ENCODE measurements at places on chromosomes 12 and 14.

DNA sequence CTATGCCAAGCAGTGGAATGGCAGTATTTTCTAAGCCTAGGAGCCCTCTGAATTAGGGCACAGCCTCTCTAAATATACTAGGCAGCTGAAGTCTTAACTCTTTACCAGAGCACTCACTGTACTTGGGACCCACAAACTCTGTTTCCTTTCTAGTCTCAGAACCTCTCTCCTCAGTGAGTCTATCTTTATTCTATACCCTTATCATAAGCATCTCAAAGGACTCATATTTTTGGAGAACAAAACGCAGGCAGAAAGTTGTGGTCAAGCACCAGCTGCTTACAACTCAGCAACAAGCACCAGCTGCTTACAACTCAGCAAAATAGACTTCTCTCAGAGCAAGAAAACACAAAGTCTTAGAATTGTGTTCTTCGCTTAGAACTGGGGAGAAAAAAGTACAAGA lies 993 bp downstream of the CCDC196 start:
- ATAC-seq, result no peak

DNA sequence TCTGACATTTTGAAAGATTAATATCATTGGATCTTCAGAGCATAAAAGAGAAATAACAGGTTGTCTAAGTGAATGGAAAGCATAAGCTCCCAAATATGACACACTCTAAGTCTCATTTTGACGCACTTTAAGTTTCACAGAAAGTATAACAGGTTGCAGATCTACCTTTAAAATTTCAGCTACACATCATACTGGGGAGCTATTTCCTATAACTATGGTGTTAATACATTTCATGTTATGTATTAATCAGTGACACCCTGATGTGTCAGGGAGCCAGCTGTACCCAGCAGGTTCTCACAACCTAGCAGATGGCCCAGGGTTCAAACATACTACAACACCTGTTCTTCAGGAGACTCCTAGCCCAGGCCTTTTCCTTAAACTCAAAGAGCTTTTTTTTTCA lies 31.1 kb upstream of the TMX1 start:
- no peak for ATAC-seq

- ATAC-seq, result no peak
These were observed 239.2 kb upstream of the FKBP4 start for GRCh38 chr12:2555487-2556082.

GRCh38 chr12:48302161-48302911 lies 48.4 kb downstream of the ZNF641 start:
- ATAC-seq, result no peak

DNA sequence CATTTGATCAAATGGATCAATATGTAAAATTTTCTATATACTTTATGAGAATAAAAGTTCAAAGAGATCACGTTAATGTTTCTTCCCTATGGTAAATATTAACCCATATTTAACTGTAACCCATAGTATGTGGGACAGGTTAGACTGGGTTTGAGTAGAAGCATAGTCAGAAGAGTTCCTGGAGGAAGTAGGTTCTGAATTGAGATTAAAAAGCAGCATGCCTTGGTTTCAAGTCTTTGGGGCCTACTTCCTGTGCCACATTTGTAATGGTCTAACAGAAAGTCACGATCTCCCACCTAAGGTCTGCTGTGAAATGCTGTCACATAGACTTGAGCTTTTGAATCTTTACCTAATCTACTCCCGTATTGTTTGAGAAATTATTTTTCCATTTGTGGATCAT lies 63.8 kb downstream of the FIGNL2 start:
- no peak for ATAC-seq

GRCh38 chr12:47110011-47110541 lies 30.3 kb upstream of the AMIGO2 start:
- ATAC-seq, result no peak

- ATAC-seq, result no peak
These were observed 67.6 kb upstream of the CFL2 start for GRCh38 chr14:34782031-34782430.

- ATAC-seq, result no peak
These were observed 17.4 kb downstream of the FAM181A start for GRCh38 chr14:93944348-93945069.

- ATAC-seq, result no peak
These were observed 124.5 kb downstream of the PTCSC3 start for GRCh38 chr14:36052063-36052462.

- no peak for ATAC-seq
These were observed 48.3 kb downstream of the SFSWAP start for GRCh38 chr12:131759176-131759575.

DNA sequence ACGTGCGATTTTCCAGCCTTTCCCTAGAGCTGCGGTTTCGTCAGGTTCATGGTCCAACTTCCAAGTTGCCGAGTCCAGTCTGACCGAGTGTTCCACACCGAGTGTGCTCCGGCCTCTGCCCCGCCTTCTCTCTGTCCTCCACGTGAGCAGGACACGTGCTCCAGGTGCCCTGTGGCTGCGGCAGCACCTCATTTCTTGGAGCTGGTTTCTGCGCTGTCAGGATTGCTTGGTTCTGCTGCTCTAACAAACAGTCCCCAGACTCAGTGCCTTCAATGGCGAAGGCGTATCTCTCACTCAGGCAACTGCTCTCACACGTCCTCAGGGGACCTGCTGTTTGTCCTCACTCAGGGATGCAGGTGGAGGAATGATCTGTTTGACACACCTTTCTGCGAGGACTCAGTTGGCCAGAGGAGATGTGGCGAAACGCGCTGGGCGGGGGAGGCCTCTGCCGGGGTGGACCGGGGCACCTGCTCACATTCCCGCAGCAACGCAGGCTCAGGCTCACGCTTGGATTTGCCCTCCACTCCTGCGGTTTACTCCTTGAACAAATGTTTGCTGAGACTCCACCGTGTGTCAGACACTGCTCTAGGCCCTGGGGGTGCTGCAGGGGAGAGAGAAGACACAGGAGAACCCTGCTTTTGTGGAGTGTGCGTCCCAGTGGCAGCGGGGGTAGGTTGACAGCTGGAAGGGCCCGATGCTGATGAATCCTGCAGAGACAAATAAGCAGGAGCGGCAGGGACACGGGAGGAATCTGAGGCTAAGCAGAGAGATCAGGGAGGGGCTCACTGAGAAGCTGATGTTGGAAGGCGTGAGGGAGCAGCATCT lies 63.4 kb upstream of the FBRSL1 start:
- no peak for ATAC-seq

DNA sequence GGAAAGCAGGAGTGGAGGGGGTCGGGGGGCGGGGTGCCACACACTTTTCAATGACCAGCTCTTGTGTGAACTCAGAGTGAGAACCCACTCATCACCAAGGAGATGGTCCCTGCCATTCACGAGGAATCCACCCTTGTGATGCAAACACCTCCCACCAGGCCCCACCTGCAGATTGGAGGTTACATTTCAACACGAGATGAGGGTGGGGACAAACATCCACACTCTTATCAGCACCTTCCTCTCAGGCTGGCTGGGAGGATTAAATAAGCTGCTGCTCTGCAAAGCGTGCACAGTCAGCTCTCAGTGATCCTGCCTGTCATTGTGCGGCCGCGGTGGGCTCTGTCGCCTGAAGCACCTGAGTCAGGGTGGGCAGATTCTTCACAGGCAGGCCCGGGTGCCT lies 39.7 kb downstream of the AACS start:
- ATAC-seq, result no peak

- ATAC-seq, result no peak
These were observed 63.2 kb upstream of the NR2C1 start for GRCh38 chr12:95136598-95136997.

- no peak for ATAC-seq
These were observed 55.7 kb downstream of the METTL25 start for GRCh38 chr12:82414044-82414443.

GRCh38 chr14:31568161-31568560 lies 7.0 kb downstream of the NUBPL start:
- ATAC-seq, result no peak

GRCh38 chr12:3238196-3238595 lies 161.0 kb downstream of the TSPAN9 start:
- ATAC-seq, result no peak

DNA sequence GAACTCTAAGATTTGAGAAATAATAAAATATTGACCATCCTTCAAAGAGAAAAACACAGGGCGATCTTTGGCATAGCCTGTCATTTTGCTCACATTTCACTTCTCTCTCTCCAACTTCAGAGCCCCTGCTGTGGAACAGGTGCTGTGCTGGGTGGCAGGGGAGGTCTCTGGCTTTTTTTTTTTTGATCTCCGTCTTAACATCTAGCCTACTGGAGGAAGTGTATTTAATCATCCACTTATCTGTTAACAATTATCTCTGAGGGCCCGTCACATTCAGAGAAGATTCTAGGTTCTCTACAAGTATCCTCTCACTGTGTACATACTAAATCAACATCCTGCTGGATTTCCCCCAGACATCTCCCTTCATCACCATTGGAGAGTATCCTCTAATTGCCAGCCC lies 34.1 kb downstream of the CHST11 start:
- ATAC-seq, result no peak

GRCh38 chr12:44960856-44961255 lies 84.7 kb upstream of the NELL2 start:
- no peak for ATAC-seq

GRCh38 chr14:32080001-32080510 lies 3.0 kb downstream of the ARHGAP5 start:
- no peak for ATAC-seq

DNA sequence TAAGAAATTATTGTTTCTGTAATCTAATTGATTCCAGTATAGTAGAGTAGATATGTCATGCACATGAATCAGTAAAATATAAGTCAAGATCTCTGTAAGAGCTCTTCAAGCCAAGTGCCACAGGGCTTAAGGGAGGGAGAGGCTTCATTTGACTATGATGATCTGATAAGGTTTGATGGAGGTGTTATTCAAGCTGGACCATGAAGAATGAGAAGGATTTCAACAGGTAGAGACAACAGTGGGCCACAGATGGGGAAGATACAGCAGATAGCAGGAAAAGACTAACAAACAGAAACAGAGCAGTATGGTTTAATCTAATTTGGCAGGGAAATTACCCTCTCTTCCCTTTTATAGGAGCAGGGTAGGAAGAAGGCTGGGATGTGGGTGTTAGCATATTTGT lies 40.6 kb upstream of the FKBP4 start:
- ATAC-seq, result no peak

- no peak for ATAC-seq
These were observed 390.7 kb downstream of the APAF1 start for GRCh38 chr12:99035803-99036202.

GRCh38 chr14:79578470-79578869 lies 632.8 kb downstream of the DIO2 start:
- ATAC-seq, result no peak

DNA sequence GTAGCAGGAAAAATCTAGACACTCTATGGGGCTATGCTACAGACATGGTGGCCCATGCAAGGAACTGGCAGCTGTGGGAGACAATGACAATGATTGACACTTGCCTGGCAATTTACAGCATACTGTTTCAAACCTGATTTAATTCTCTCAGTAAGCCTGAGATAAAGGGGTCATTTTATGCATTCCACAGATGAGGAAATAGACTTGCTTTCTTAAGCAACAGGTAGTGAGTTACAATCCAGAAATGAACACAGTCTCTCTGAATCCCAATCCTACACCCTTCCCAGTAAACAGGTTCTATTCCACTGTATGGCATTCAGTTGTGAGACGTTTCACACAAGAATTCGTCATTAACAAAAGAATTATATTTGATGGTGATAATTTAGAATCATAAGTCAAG lies 15.5 kb upstream of the PCNX1 start:
- ATAC-seq, result no peak

GRCh38 chr12:133231001-133231400 lies 4.7 kb downstream of the ANHX start:
- ATAC-seq, result no peak

DNA sequence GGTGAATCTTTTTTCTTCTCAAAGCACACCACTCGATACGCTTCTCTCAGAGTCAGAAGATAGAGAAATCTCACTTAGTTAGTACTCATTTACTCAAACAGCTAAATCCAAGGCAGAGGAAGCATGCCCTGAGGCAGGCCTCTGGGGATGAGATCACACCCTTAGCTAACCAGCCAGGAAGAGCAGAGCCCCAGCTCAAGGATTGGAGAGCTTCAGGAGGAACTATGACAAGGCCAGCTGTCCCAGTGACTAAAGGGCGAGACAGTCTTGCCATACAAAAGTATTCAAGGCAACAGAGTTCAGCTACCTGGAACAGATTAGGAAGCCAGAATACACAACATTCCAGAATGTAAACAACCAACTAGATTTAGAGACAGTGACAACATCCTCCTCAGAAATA lies 197.7 kb upstream of the CCDC196 start:
- no peak for ATAC-seq

DNA sequence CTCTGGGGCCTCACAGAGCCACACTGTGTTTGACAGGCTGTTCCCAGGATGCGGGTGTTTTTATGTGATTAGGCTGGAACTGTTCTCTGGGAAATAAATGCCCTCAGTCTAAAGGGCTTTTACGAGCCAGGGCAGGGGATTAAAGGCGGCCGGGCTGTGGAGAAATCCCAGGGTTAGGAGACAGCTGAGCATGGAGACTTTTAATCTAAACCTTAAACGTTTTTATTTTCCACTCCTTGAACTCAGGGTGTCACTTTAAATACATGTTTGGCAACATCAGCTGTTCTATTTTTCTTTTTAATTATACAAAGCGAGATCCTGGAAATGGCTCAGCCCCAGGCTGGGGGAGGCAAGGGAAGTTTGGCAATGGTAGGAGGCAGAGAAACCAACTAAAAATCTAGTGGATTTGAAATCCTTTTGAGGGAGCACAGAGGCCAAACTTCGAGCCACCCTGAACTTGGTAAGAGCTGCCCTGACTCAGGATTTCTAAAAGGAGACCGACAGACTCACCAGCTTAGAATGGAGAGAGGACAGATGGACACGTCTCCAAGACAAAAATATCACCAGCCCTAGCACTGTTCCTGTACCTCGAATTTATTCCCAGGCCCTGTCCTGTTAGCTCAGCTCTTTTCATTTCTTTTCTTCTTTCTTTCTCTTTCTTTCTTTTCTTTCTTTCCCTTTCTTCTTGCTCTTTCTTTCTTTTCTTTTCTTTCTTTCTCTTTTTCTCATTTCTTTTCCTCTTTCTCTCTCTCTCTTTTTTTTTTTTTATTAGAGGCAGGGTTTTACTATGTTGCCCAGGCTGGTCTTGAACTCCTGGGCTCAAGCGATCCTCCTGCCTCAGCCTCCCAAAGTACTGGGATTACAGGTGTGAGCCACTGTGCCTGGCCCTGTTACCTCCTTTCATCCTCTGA lies 15.8 kb upstream of the ORAI1 start:
- ATAC-seq, result no peak

DNA sequence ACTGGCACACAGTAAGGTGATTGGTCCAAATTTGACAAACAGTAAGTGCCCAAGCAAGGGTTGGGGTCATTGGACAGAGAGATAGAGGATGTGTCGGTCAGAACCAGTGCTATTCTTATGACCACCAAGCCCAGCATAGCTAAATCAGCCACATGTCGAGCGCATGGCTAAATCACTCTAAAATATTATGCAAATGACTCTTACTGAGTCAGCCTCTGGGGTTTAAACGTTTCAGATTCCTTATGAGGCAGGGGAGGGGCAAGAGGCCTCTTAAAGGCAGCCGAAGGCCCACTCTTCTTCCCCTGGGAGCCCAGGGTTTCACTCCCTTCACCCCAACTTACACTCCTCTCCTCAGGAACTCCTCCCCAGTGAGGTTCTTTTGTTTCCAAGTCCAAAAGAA lies 603 bp upstream of the ENDOU start:
- peak; percentile 70 for ATAC-seq

All from activated CD4-positive, CD25-positive, alpha-beta regulatory T cell treated with anti-CD3 and anti-CD28 coated beads, Interleukin-2, amount 50 U/mL, for 24 hours (primary cell).